Naive B cell (primary cell): ENCODE measurements at places on chromosomes 5 and 9.

DNA sequence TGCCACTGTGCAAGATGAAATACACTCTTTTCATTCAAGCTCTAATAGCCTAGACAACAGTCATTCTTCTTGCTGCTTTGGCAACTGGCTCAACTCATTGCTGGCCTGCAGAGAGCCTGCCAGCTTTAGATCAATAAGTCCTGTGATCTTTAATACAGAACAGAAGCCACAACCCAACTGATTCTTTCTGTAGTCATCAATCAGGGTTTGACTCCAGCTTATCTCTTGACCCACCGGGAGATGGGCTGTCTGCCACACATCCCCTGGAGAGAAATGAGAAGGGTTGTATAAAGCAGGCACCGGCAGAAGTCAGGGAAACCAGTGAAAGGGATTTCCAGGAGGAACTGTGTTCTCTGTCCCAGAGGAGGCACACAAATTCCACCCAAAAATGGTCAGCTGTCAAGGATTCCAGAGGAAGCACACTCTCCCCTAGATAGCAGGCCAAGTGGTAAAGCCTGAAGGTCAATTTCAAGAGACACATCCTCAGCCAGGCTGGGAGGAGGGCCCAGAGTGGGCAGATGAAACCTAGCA lies 24.5 kb downstream of the LHFPL2 start:
- peaks cover 14% of the 10 kb centered on the region for H3K4me1 ChIP-seq
- no peak overlapping the region for H3K27ac ChIP-seq
- H3K4me3 ChIP-seq, result no peak overlapping the region
- no peak for DNase-seq
- peaks cover 29% of the 10 kb centered on the region for H3K36me3 ChIP-seq

DNA sequence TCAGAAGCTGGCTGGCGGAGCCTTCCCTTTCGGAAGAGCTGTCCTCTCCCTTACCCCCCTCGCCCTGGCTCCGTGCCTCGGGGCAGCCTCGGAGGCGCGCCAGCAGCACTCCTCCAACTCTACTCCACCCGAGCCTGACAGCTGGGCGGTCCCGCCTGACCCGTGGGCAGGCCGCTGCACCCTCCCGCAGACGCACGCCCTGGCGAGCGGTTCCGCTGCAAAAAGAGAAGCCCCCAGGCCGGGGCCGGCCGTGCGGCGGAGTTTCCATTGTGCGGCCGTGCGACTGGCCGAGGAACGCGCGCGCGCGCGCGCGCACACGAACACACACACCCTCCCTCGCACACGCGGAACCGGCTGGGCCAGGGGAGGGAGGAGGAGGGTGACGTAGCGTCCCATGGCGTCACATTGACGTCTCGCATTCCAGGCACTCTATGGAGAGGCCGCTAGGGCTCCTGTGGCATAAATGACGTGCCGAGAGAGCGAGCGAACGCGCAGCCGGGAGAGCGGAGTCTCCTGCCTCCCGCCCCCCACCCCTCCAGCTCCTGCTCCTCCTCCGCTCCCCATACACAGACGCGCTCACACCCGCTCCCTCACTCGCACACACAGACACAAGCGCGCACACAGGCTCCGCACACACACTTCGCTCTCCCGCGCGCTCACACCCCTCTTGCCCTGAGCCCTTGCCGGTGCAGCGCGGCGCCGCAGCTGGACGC lies at the start of gene NR4A3:
Gene NR4A3 (plus strand): TSS at position 490 of the 713 bp plus-strand sequence. CDS start 6,158 bp downstream, outside the sequence.
- H3K4me1 ChIP-seq, result peaks cover 74% of the 10 kb centered on the region
- peaks cover 49% of the 10 kb centered on the region for H3K27me3 ChIP-seq
- H3K27ac ChIP-seq, result peak within 1 kb of the TSS; percentile 99
- DNase-seq, result peak; percentile 93
- H3K4me3 ChIP-seq, result peak within 1 kb of the TSS; percentile 99

DNA sequence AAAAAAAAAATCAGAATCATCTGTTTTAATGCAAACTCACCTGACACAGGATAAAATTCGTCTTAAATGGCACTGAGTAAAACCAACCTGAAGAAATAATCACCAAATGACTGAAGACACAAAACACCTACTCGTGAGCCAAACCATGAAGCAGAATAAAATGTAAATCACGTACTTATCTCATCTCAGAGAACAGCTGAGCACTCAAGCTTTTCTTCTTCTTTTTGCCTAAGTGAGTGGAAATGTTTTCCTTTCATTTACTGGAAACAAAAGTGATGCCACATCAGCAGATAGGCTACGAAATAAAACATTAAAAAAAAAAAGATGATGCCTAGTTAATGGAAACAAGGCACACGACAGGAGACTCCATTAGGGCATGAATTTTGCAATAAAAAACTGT lies 36.4 kb downstream of the ATPSCKMT start:
- no peak overlapping the region for H3K4me3 ChIP-seq
- DNase-seq, result no peak
- no peaks in the 10 kb centered on the region for H3K4me1 ChIP-seq
- H3K27me3 ChIP-seq, result peaks cover 4% of the 10 kb centered on the region
- H3K27ac ChIP-seq, result no peak overlapping the region
- no peaks in the 10 kb centered on the region for H3K36me3 ChIP-seq

DNA sequence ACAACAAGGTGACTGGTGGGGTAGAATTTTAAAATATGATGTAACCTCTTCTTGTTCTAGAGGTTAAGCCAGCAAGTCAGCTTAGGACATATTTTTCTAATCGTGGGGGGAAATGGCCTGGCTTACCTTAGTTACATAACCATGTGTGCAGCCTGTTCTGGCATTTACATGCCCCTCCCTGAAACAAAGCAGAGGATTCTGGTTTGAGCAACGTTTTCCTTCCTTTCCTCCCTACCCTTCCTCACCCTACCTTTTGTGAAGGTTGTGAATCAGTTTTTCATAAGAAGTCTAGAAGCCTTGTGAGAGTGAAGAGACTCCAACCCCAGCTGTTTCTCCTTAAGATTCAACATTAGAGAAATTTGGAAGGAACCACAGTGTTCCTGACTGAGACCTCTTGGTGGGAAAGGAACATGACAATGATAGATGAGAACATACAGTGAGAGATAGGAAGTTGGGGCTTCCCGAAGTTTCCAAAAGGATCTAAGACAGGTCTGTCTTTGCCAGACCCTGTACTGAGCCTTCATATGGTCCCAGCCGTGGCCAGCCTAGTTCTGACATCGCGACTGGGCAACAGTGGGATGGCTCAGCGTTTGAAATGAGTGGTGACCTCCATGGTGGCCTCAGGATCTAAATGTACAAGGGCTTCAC lies 365.2 kb downstream of the SPATA31D1 start:
- no peak overlapping the region for H3K27ac ChIP-seq
- no peaks in the 10 kb centered on the region for H3K36me3 ChIP-seq
- DNase-seq, result no peak
- H3K27me3 ChIP-seq, result no peaks in the 10 kb centered on the region

GRCh38 chr9:97763874-97764273 lies 66.7 kb upstream of the XPA start:
- peaks cover 55% of the 10 kb centered on the region for H3K27me3 ChIP-seq
- H3K4me3 ChIP-seq, result no peak overlapping the region
- no peaks in the 10 kb centered on the region for H3K4me1 ChIP-seq
- H3K36me3 ChIP-seq, result peaks cover 8% of the 10 kb centered on the region
- DNase-seq, result no peak

- no peaks in the 10 kb centered on the region for H3K27me3 ChIP-seq
- H3K36me3 ChIP-seq, result no peaks in the 10 kb centered on the region
- H3K27ac ChIP-seq, result no peak overlapping the region
- H3K4me1 ChIP-seq, result no peaks in the 10 kb centered on the region
- no peak for DNase-seq
- H3K4me3 ChIP-seq, result no peak overlapping the region
These were observed 58.4 kb downstream of the RANBP17 start for GRCh38 chr5:170920196-170920595.

DNA sequence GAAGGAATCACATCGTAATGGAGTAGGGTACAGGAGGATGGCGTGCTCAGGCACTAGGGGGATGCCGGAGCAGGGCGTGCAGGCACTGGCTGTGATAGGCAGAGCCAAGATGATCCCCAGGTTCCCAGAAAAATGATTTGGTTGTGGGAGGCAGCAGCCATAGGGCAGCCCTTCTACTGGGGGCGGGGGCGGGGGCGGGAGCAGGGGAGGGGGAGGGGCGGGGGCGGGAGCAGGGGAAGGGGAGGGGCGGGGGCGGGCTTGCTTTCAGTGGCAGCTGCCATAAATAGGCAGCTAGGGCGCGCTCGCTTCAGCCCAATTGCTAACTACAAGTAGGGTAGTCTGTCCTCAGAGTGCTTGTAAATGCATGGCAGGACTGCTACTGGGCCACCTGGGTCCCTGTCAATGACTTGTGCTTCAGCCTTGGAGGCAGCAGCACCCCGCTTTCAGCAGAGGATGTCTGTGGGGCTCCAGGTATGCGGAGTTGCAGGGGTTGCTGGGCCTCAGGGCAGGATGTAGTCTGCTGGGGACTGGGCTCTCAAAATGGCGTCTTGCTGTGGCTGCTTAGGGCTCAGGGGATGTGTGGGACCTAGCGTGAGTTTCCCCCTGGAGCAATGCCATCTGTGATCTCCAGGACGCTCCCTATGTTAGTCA lies 354.3 kb downstream of the RAB3C start:
- DNase-seq, result no peak
- no peaks in the 10 kb centered on the region for H3K4me1 ChIP-seq
- H3K36me3 ChIP-seq, result no peaks in the 10 kb centered on the region
- H3K27ac ChIP-seq, result no peak overlapping the region
- H3K27me3 ChIP-seq, result peaks cover 23% of the 10 kb centered on the region

GRCh38 chr5:68305223-68305870 lies 89.8 kb downstream of the PIK3R1 start:
- no peak for DNase-seq
- H3K36me3 ChIP-seq, result peaks cover 1% of the 10 kb centered on the region
- H3K27me3 ChIP-seq, result peaks cover 5% of the 10 kb centered on the region
- no peak overlapping the region for H3K4me3 ChIP-seq
- no peak overlapping the region for H3K27ac ChIP-seq
- H3K4me1 ChIP-seq, result no peaks in the 10 kb centered on the region

- no peaks in the 10 kb centered on the region for H3K27me3 ChIP-seq
- no peaks in the 10 kb centered on the region for H3K36me3 ChIP-seq
- DNase-seq, result no peak
- H3K27ac ChIP-seq, result no peak overlapping the region
These were observed 545.4 kb upstream of the TLE4 start for GRCh38 chr9:79026316-79026715.

- H3K4me1 ChIP-seq, result no peaks in the 10 kb centered on the region
- no peaks in the 10 kb centered on the region for H3K36me3 ChIP-seq
- no peak overlapping the region for H3K4me3 ChIP-seq
- DNase-seq, result no peak
- no peak overlapping the region for H3K27ac ChIP-seq
These were observed 346.4 kb upstream of the SLC24A2 start for GRCh38 chr9:20135119-20135697.

- H3K27me3 ChIP-seq, result no peaks in the 10 kb centered on the region
- peaks cover 30% of the 10 kb centered on the region for H3K36me3 ChIP-seq
- DNase-seq, result no peak
- H3K4me3 ChIP-seq, result no peak overlapping the region
- no peak overlapping the region for H3K27ac ChIP-seq
These were observed 38.9 kb downstream of the MTMR12 start for GRCh38 chr5:32273821-32274220.

- no peak for DNase-seq
- no peaks in the 10 kb centered on the region for H3K4me1 ChIP-seq
- H3K27me3 ChIP-seq, result no peaks in the 10 kb centered on the region
- no peaks in the 10 kb centered on the region for H3K36me3 ChIP-seq
- peak overlapping the region; percentile 51 for H3K27ac ChIP-seq
- H3K4me3 ChIP-seq, result no peak overlapping the region
These were observed 93.9 kb downstream of the PDE8B start for GRCh38 chr5:77304388-77304787.

- no peaks in the 10 kb centered on the region for H3K27me3 ChIP-seq
- H3K27ac ChIP-seq, result no peak overlapping the region
- no peaks in the 10 kb centered on the region for H3K4me1 ChIP-seq
- no peaks in the 10 kb centered on the region for H3K36me3 ChIP-seq
- H3K4me3 ChIP-seq, result no peak overlapping the region
- no peak for DNase-seq
These were observed 787.7 kb upstream of the CDH6 start for GRCh38 chr5:30405821-30406220.

DNA sequence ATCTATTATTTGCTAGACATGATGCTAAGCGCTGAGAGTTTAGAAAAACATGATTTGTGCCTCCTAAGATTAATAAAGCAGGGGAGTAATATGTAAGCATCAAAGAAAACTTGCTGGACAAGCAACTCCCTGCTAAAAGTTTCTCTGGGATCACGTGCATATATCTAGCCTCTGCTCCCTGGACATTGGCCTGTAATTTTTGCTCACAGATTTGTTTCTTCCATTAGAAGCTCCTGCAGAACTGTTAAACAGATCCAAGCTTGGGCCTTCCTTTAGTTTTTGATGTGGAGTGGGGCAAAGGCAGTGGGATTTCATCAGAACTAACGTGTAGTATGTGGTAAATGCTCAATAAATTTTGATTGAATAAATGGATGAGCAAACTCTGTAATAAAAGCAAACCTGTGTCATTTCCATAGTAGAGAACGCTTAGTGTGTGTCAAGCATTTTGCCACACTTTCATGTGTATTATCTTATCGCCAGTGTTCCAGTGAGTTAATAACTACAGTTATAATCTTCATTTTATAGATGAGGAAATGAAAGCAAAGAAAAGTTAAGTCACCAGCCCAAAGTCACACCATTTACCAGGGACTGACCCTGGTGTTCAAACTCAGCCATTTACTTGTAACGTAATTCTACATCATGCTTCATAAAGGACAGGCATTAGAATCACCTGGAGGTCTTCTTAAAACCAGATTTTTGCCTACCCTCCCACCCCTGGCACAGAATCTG lies 100.3 kb downstream of the PCSK5 start:
- no peak overlapping the region for H3K27ac ChIP-seq
- DNase-seq, result no peak
- no peaks in the 10 kb centered on the region for H3K27me3 ChIP-seq

DNA sequence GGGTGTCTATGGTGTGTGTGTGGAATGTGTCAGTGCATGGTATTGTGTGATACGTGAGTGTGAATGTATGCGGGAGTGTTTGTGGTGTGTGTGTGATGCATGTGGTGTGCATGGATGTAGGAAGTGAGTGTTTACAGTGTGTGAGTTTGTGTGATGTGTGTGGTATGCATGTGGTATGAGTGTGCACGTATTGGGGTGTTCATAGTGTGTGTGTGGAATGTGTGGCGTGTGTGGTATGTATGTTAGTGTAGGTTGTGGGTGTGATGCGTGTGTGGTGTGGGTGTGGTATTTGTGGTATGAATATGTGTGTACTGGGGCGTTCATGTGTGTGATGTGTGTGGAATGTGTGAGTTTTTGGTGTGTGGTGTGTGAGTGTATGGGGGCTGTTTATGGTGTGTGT lies 40.1 kb upstream of the BICD2 start:
- DNase-seq, result no peak
- H3K36me3 ChIP-seq, result no peaks in the 10 kb centered on the region
- no peak overlapping the region for H3K4me3 ChIP-seq
- H3K27ac ChIP-seq, result no peak overlapping the region
- H3K27me3 ChIP-seq, result peaks cover 22% of the 10 kb centered on the region
- H3K4me1 ChIP-seq, result peaks cover 4% of the 10 kb centered on the region
